Epithelial cell of umbilical artery (primary cell): ENCODE measurements at places on chromosomes 12 and 14. TPM values are rescaled to one million over a fixed set of nuclear protein-coding genes. Genes with fewer than 3 reads are reported as not detected.

Gene CLEC4D
- not detected in 2 replicates for total RNA-seq

Gene PRICKLE1
- 3.6 and 6.1 TPM in 2 replicates for total RNA-seq

Gene CLEC12A
- not detected in 2 replicates for total RNA-seq

Gene AICDA
- not detected in 2 replicates for total RNA-seq

Gene IFNG-AS1
- not detected in 2 replicates for total RNA-seq

Gene RBP5
- total RNA-seq, result not detected in 2 replicates

Gene CLEC9A
- not detected in 2 replicates for total RNA-seq

Gene PTGER2
- total RNA-seq, result under 0.01 and 0.76 TPM in 2 replicates

Gene SP1
- 16.9 and 28.0 TPM in 2 replicates for total RNA-seq

Gene REP15
- 0.97 and 1.7 TPM in 2 replicates for total RNA-seq

Gene GALNT16
- 0.30 and 0.65 TPM in 2 replicates for total RNA-seq

Gene CYP27B1
- total RNA-seq, result 0.15 and 0.65 TPM in 2 replicates

Gene C12orf54
- total RNA-seq, result not detected in 2 replicates

Gene NKX2-1
- not detected in 2 replicates for total RNA-seq

Gene SLC17A8
- total RNA-seq, result not detected in 2 replicates

Gene PTCSC3
- not detected in 2 replicates for total RNA-seq

Gene CLEC2B
- total RNA-seq, result 39.6 and 39.8 TPM in 2 replicates

Gene GNS
- total RNA-seq, result 218 and 242 TPM in 2 replicates

Gene SMARCC2
- 39.0 and 45.4 TPM in 2 replicates for total RNA-seq

Gene HCAR2
- total RNA-seq, result not detected in 2 replicates

Gene GLIPR1L1
- total RNA-seq, result not detected in 2 replicates

Gene CSRNP2
- 16.9 and 28.0 TPM in 2 replicates for total RNA-seq

Gene IGF1
- total RNA-seq, result not detected in 2 replicates

Gene GLT1D1
- total RNA-seq, result not detected in 2 replicates

Gene CIROP
- total RNA-seq, result not detected in 2 replicates

Gene YEATS4
- total RNA-seq, result 24.0 and 28.7 TPM in 2 replicates

Gene KRT75
- under 0.01 and 2.6 TPM in 2 replicates for total RNA-seq

Gene VEZT
- 66.6 and 69.0 TPM in 2 replicates for total RNA-seq

Gene ABHD12B
- total RNA-seq, result not detected in 2 replicates

Gene SMCO3
- total RNA-seq, result 0.32 and 0.46 TPM in 2 replicates

Gene ANKS1B
- 0.46 TPM in 1 of 2 replicates, not detected in the other for total RNA-seq

Gene DHRS4L2
- total RNA-seq, result 6.5 and 14.9 TPM in 2 replicates

Gene IGFBP6
- 8.4 and 13.1 TPM in 2 replicates for total RNA-seq

Gene TAS2R46
- 2.1 and 3.2 TPM in 2 replicates for total RNA-seq

Gene LPAR5
- total RNA-seq, result not detected in 2 replicates
